ENCODE measurements at places on chromosomes 12 and 14.

- DNase-seq, result no peak
Measured at GRCh38 chr14:60805841-60806430, 71.4 kb downstream of the MNAT1 start.

- DNase-seq, result no peak
Measured at GRCh38 chr14:32980178-32980901, 41.7 kb downstream of the NPAS3 start.

- DNase-seq, result no peak
Measured at GRCh38 chr12:230925-231671, 17.1 kb upstream of the SLC6A12 start.

GRCh38 chr14:21168055-21168454 is 12.2 kb upstream of the OR5AU1 start:
- no peak for DNase-seq

DNA sequence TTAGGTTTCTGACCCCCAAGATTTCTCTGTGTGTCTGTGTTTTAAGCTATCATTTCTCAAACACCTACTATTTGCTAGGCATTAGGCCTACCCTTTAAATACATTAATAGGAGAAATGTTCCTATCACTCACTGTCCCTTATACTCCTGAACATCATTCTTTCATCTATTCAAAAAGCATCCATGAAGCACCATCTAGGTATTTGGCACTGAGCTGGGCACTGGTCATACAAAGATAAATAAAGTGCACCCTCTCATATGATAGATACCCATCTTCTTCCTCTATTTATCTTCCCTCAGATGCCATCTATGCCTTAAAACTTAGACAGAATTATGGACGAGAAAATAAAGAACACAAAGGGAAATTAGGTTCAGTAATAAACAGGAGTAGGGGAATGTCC is 20.4 kb downstream of the SIX1 start:
- DNase-seq, result no peak

Measured in stimulated activated CD4-positive, alpha-beta T cell treated with anti-CD3 and anti-CD28 coated beads, Interleukin-1b, Interleukin-23, amount 100 ng/mL, for 1 hour (primary cell).